H9 (cell line): ENCODE measurements at places on chromosomes 1 and 21. TPM values are rescaled to one million over a fixed set of nuclear protein-coding genes. Genes with fewer than 3 reads are reported as not detected.

DNA sequence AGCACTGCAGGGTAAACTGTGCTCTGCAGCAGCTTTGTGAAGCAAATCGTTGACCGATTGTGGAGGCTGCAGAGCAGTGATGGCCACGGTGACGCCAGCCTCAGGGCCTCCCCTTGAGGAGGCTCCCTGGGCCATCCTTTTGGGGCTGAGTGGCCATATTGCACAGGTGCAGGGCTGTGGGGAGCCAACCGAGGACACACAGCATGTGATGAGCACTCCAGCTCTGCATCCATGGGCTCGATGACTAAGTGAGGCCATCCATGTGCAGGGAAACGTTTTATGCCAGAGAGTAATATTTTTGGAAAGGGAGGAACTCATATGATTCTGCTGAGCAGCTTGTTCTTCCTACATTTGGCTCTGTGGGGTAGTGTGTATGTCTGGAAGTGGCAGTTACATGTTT is 24.6 kb downstream of the KCNK1 start:
- DNase-seq = no peak

GRCh38 chr21:35716876-35717565 is 343.3 kb downstream of the SETD4 start:
- no peak for DNase-seq

- DNase-seq = no peak
Measured at GRCh38 chr1:158374860-158375259, 21.2 kb downstream of the CD1E start.

GRCh38 chr1:79302380-79302930 is 295.9 kb upstream of the ADGRL4 start:
- no peak for DNase-seq

DNA sequence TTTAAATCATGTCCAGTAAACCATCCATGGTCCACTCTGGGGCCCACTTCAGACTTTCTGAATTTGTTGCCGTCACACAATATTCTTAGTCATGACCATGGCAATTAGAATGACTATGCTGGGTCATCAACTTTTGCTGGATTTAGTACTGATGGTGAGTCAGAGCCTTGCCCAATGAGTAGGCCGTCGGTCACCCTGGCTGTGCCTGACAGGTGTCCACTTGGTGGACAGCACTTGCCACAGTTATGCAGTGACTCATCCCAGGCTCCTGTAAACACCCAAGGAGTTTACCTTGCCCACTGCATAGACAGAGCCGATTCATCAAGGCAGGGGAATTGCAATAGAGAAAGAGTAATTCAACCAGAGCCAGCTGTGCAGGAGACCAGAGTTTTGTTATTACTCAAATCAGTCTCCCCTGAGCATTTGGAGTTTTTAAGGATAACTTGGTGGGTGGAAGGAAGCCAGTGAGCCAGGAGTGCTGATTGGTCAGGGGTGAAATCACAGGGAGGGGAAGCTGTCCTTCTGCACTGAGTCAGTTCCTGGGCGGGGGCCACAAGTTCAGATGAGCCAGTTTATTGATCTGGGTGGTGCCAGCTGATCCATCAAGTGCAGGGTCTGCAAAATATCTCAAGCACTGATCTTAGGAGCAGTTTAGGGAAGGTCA is 333.8 kb downstream of the PTPRU start:
- DNase-seq = no peak

- DNase-seq = no peak
Measured at GRCh38 chr1:208737161-208737560, 493.0 kb upstream of the PLXNA2 start.

- DNase-seq = peak; percentile 93
Measured at GRCh38 chr1:54490361-54491248, 57.4 kb upstream of the ACOT11 start.

GRCh38 chr1:49046305-49046704 is 269.6 kb upstream of the BEND5 start:
- DNase-seq = no peak

DNA sequence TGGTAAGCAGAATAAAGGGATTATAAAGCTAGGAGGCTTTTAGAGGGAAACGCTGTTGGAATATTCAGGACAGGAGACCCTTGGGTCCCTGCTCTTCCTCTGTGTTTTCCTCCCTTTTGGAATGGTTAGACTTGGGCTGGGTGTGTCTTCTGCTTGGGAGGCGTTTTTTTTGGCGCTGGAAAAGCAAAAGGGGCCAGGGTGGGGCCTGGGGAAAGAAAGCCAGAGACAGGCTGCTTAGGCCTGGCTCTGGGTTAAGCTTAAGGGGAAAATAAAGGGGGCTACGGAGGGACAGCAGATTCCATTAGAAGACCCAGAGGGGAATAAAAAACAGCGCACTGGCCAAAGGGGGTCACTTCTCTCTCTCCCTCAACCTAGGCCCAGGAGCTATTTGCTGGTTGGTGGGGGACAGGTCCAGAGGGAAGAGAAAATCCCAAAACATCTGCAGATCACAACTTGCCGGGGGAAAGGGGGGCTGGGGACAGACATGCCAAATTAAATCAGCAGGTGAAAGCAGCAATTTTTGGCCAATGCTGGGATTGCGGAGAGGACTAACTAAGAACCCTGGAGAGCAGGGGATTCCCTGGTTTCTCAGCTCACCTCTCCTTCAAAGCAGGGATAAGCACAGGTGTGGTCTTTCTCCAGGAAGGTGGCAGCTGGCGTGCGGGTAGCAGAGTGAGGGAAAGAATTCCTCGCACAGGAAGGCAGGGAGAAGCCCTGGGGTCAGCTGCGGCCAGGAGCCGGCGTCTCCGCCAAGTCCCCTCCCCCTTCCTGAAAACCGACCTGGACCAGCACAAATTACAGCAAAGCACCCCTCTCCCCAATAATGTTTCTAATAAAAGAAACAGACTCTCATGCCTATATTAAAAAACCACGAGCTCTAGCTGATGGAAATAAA is 82.2 kb upstream of the AK4 start:
- peak; percentile 84 for DNase-seq

DNA sequence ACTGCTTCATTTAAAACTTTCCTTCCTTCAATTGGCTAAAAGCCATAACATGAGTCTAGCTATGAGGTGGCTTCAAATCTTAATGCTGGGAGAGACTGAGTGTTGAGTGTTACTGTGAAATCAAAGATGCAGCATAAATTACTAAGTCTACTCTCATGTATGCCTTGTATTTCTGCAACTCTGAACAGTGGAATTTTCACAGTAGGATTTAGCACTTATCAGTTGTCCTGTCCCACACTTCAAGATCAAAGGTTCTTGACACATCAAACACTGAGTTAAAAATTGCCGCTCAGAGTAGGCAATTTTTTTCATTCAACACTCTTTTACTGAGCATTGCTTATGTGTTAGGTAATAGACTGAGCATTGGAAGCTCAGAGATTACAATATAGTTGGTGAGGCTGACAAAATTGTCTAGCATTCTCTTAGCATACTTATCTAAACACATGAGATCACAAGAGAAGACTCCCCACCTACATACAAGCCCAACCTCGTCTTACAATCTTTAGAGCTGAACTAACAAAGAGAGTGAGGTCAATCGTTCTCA is 56.4 kb upstream of the ADORA3 start:
- no peak for DNase-seq

DNA sequence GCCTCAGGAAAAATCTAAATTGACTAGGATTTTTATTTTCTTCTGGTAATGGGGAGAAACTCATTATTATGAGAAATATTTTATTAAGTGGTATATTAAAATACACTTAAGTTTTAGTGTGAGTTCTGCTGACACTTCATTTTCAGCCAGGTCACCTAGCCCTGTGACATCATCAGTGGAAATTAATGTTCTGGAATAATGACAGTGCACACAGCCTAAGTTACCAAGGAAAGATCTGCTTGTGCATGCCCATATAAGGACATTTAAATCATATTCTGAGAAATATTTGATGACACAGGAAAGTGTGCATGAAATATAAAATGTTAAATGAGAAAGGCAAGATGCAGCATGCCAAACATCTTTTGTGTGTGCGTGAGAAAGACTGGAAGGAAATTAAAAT is 102.0 kb downstream of the KIF14 start:
- no peak for DNase-seq

DNA sequence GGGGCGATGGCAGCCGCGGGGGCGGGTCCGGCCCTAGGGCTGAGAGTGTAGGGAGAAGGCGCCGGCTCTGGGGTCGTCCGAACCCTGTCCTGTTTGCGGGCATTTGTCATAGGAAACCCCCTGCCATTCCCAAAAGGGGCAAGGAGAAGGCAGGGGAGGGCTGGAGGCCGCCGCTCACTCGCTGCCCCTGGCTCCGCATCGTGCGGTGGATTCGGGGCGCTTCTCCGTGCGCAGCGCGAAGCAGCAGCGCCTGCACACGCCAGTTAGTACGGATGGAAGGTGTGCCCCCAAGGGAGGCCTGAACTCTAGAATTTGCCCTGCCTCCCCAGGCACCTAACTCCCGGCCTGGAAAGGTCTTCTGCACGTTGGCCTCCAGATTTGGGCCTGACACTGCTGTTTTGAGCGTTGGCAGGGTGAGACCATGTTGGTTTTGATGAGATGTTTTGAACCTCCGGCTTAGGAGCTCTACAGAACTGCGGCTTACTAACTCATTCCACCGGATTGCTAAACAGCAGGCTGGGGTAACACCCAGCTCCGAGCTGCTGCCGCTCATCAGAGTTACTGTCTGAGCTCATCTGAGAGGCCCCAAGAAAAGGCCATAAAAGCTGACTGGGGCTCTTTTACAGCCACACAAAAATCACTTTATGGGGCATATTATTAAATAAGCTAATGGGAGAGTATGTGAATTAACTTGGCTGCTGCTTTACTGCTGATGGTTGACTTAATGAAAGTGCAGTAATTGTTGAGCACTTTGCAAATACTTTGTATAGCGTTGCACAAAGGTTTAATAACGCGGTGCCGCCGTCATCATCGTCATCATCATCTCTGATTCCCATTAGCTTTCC is 987 bp downstream of the GPR137B start:
- DNase-seq = no peak

DNA sequence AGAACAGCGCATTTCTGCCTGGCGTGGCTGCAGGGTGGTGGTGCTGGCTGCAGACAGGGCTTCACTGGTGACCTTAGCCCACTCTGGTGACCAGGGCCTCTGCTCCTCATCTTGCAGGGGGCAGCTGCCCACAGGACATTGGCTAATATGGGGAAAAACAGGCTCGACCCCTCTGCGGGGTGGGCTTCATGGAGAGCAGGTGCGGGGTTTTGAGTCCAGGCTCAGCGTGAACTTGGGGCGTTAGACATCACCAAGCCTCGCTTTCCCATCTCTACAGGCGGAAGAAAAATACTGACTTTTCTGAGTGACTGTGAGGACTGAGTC is 24.4 kb downstream of the LHX4 start:
- no peak for DNase-seq

GRCh38 chr1:210244746-210245367 is 12.3 kb downstream of the SERTAD4 start:
- no peak for DNase-seq

- DNase-seq = no peak
Measured at GRCh38 chr1:227958617-227959324, 11.0 kb upstream of the WNT9A start.

- DNase-seq = no peak
Measured at GRCh38 chr1:28194326-28195035, 18.0 kb upstream of the PTAFR start.

GRCh38 chr1:55578646-55579045 is 363.5 kb upstream of the USP24 start:
- no peak for DNase-seq

DNA sequence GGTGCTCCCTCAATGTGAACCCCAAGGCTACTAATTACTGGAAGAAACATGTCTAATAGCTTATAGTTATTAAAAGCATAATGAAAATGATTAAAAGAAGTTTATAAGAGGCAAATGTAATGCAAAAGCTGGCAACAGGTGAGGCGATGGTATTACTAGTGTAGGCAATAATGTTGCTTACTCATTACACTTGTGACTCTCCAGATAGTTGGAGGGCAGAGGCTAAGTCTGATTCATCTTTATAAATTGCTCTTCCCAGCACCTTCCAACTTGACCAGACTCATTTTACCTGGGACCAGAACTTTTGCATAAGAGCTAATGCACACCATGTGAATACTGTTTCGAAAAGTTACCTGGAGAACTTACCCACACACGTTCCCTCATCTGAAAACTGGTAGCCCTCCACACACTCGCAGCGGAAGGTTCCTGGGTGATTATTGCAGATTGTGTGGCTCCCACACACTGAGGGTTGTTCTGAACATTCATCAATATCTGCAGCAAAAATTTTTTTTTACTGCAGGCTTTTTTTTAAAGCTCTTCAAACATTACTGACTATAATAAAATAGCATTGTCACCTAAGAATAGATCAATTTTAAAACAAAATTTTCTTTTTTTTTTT is 48.0 kb downstream of the NID1 start:
- no peak for DNase-seq

GRCh38 chr1:206885341-206886060 is 11.7 kb upstream of the IL24 start:
- DNase-seq = no peak

The MX2 gene
- 1.8 and 1.9 TPM in 2 replicates for total RNA-seq

The CYP4A22 gene
- not detected in 2 replicates for total RNA-seq

The LRRC39 gene
- 0.20 and 0.37 TPM in 2 replicates for total RNA-seq

The AADACL3 gene
- total RNA-seq = 0.22 and 0.35 TPM in 2 replicates

The C1orf185 gene
- not detected in 2 replicates for total RNA-seq

The AK4 gene
- total RNA-seq = 45.2 and 45.6 TPM in 2 replicates

The AKR7A3 gene
- total RNA-seq = 0.74 and 0.81 TPM in 2 replicates

The PTPN7 gene
- 0.22 and 0.72 TPM in 2 replicates for total RNA-seq
